D341Med (cell line): ENCODE measurements at places on chromosomes 12 and 14.

GRCh38 chr12:108175310-108175709, 46.2 kb downstream of the WSCD2 start:
- DNase-seq: no peak

- DNase-seq: no peak
These were observed 68.2 kb upstream of the MDM1 start for GRCh38 chr12:68400226-68400829.

DNA sequence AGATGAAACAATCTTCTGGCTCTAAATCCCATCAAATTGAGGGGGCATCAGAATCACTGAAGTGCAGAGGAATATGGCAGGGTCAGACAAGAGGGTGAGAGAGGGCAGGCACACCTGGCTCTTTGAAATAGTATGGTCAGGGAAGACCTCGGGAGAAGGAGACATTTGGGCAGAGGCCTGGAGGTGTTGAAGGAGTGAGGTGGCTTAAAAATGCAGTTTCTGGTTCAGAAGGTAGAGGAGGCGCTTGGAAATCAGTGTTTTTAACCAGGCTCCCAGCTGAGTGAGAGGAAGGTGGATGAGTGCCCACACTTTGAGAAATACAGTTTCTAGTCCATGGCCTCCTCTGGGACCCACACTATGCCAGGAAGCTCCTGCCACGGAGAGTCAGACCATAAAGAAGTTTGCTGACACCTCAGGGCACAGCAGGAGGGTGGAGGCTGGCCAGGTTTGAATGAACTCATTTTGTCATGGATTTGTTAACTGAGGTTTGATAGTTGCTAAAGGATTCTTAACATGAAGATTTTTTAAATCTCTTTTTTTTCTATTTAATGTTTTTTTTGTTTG, 20.1 kb downstream of the NID2 start:
- no peak for DNase-seq

DNA sequence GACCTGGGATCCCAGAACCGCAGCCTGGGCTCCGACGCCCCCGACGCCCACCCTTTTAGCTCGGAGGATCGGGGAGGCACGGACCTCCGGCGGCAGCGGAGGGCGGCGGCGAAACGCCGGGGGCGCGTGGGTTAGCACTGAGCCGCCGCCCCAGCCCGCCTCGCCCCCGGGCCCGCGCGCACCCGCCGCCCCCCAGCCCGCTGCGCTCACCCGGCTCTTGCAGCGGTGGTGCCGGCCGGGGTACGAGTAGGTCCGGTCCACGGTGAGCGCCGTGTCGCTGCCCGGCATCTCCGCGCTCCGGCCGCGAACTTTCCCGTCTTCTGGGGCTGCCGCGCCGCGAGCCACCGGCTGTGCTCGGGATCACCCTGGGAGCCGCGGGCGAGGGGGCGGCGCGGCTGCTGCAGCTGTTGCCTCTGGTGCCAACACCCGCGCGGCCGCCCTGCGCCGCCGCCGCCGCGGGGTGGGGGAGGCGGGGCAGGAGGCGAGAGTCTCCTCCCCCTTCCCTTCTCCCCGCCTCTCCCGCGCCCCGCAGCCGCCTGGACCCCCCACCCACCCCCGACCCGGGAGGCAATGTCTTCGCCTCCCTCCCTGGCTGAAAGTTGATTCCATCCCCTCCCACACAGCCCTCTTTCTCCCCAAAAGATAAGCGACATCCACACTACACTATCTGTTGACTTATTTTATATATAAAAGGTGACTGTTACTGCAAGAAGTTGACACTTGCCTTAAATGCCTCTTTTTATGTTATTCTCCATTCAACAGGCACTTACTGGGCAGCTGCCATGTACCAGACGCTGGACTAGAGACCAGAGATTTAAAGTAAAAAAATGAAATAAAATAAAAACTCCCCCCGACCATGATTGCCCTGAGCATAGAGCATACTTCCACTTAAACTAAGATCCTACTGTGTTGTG, at the start of gene TMCC3:
TSS of gene TMCC3 (minus strand) at position 415 of the 914 bp plus-strand sequence. CDS start at position 288, 127 bp downstream.
- peak; percentile 84 for DNase-seq

DNA sequence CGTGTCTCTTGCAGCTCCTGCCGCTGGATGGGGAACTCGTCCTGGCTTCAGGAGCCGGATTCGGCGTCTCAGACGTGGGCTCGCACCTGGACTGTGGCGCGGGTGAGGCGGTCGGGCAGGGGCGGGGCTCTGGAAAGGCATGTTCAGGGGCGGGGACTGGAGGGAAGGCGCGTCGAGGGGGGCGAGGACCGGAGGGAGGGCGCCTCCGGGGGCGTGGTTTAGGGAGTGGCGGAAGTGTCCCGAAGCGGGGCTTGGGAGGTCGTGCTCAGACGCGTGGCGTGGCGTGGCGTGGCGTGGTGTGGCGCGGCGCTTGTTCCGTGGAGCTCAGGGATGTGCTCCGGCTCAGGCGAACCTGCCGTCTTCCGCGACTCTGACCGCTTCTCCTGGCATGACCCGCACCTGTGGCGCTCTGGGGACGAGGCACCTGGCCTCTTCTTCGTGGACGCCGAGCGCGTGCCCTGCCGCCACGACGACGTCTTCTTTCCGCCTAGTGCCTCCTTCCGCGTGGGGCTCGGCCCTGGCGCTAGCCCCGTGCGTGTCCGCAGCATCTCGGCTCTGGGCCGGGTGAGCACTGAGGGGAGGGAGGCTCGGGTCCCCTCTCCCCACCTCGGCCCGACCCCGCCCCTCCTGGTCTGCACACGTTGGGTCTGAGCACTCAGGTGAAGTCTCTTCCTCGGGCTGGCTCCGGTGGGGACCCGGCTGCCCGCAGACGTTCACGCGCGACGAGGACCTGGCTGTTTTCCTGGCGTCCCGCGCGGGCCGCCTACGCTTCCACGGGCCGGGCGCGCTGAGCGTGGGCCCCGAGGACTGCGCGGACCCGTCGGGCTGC, 6.2 kb downstream of the AMN start:
- peak; percentile 85 for DNase-seq

DNA sequence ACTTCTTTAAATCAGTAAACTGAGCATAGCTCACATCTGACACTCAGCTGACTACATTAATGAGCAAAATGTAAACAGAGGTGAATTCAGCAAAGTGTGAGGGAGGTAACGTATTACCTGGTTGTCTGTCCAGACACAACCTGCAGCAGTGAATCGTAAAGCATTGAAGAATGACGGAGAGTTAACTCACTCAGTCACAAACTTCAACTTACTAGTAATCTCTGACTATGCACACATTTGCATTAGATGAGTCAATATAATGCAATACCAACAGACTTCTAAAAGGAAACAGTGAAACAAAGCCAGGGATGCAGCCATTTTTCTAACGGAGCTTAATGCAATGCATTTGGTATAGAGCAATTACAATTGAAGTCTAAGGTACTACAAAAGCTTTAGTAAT, 40.0 kb downstream of the STX2 start:
- no peak for DNase-seq

DNA sequence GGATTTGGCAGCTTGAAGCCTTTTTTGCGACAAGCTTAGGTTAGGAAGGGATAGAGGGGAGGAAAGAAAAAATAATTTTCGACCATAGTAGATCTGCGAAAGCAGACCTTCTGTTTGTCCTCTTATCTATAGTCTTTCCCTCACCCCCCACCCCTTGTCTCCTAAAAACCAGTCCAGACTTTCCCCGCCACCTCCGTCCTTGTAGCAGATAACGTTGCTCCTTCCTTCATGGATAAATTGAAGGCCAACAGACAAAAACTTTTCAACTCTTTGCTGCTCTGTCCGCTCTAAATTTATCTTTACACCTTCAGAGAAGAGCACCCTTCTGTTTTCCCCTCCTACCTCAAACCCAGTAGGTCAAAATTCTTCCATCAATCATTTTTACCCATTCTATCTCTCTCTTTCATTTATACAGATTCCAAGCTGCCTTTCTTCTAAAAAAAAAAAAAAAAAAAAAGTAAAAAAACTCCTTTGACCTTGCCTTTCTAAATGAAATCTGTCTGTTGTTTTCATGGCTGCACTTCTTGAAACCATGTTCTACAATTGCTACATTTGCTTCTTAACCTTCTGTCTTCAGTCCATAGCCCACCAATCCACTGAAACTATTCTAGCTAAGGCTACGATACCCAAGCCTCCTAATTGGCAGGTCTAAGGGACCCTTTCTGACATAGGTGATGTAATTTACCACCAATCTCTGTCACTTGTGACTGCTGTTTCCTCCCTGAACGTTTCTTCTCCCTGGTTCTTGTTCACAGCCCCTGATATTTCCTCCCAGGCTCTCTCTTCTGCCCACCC, 11.1 kb upstream of the NEMF start:
- DNase-seq: no peak
